ENCODE measurements at places on chromosomes 1 and 21.

- peak; percentile 91 for DNase-seq
These were observed 22.5 kb upstream of the SLC27A3 start for GRCh38 chr1:153752571-153753195.

- DNase-seq: no peak
These were observed 916.2 kb upstream of the B3GALT2 start for GRCh38 chr1:194102607-194103006.

DNA sequence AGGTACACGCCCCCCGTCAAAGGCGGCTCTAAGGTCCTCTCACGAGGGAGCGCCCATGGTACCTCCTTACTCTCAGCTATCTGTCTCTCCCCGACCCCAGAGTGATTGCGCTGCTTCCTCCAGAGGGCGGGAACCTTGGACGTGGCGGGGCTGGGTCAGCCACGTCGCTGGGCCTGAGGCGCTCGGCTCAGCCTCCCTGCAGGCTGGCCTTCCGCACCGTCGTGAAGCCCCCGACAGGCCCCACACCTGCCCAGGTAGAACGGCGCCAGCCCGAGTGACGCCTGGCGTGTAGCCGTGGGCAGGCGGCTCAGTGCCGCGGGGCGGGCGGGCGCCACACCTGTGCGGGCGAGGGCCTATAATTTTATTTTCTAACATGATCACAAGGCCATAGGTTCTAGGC is 122.2 kb upstream of the BEND5 start:
- DNase-seq: no peak

DNA sequence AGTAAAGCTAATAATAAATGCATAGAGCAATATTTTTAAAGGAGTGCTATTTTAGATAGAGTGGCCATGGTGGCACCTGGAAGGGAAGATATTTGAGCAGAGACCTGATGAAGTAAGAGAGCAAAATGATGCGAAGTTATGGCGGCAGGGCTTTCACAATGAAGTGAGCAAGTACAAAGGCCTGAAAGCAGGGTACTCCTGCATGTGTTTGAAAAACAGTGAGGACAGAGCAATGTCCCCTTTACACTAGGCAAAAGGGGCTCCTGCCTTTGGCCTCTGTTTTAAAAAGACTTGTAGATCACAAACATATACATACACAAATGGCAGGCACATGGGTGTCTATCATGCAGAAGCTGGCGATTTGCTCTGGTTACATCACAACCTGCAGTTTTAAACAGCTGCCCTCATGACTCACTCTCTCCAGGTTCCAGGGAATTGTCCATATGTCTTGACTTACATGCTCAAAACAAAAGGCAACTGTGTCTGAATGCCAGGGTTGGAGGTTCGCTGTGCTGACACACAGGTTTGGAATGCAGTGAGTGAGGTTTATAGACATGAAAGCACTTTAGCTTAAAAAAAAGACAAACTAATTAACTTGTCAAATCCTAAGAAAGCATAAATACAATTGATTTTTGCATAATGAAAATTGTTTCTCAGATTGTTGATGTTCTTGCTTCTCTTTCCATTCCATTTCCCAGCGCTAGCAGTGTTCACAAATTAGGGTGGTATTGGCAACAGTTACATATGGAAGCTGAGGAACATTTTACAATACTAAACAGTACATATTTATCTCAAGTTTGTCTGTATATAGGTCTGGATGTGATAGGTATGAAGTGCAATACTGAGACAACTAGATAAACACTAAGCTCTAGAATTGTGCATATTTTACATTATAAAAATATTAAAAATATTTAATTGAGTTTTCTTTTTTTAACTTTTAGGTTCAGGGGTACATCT is 313.9 kb downstream of the BARHL2 start:
- peak; percentile 84 for DNase-seq

- no peak for DNase-seq
These were observed 24.7 kb upstream of the LRRN2 start for GRCh38 chr1:204709960-204710912.

DNA sequence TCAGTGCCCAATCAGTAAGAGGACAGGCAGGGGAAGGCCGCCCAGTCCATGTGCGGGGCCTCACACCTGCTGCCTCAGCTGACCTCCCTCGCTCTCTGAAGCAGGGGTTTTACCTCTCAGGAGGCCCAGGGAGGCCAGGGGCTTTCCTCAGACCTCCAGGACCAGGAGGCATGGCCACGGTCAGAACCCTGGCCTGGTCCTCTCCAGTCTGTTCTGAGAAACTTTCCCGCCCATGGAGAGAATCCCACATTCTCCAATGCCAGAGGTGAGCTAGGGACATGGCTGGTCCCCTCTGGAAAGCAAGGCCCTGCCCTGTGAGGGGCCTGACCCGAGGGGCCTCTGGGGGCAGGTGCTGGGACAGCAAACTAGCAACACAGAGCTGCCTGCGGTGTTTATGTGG is 68.2 kb downstream of the DMRTB1 start:
- no peak for DNase-seq

- no peak for DNase-seq
These were observed 1341.7 kb downstream of the PLA2G4A start for GRCh38 chr1:188170411-188170810.

DNA sequence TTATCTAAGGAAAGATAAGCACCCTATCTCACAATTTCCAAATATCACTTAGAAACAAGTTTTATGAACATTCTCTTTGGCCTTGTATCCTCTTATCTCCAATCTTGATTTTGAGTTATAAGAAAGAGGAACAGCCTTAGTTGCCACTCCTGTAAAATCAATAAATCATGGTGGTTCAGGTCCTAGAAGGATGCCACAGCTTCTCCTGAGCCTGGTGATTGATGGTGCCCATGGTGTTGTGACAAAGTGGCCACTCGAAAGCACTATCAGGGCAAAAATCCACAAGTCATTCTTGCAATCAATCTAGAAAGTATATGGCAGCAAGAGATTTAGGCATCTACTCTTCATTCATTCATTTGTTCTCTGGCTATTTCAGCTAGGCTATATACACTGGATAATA is 27.8 kb downstream of the GBP6 start:
- no peak for DNase-seq

DNA sequence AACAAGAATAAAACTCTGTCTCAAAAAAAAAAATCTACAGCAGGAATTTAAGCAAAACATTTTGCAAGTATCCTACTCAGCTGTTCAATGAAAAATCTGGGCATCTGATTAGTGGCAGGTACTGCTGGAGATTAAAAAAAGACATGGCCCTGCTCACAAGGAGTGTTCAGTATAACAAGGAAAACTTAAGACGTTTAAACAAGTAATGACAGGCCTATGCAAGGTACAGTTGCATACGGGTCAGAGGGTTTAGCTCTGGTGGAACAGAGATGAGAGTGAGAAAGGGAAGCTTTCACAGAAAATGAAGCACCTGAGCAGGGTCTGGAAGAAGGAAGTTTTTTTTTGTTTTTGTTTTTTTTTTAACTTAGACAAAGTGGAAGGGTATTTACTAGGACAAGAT is 23.0 kb downstream of the SNRNP40 start:
- no peak for DNase-seq

DNA sequence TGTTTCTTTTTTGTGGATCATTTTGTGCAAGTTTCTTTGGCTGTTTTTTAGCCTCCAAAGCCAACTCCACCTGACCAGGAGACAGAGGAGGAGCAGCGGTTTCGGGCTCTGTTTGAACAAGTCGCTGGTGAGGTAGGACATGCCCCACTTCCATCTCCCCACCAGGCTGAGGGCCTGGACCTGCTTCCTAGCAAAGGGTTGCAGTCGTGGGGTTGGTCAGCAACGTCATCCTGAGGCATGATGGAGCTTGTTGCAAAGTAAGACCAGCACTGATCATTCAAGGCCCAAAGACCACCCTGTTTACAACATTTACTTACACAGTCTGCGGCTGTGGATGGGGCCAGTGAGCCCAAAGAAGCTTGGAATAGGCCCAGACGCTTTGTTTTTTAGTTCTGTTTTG is 40.3 kb downstream of the CAPN9 start:
- no peak for DNase-seq

GRCh38 chr1:164609089-164609488 is 50.1 kb downstream of the PBX1 start:
- DNase-seq: no peak

GRCh38 chr1:111792249-111792648 is 36.5 kb downstream of the DDX20 start:
- no peak for DNase-seq

GRCh38 chr1:187264995-187265602 is 436.4 kb downstream of the PLA2G4A start:
- peak; percentile 86 for DNase-seq

DNA sequence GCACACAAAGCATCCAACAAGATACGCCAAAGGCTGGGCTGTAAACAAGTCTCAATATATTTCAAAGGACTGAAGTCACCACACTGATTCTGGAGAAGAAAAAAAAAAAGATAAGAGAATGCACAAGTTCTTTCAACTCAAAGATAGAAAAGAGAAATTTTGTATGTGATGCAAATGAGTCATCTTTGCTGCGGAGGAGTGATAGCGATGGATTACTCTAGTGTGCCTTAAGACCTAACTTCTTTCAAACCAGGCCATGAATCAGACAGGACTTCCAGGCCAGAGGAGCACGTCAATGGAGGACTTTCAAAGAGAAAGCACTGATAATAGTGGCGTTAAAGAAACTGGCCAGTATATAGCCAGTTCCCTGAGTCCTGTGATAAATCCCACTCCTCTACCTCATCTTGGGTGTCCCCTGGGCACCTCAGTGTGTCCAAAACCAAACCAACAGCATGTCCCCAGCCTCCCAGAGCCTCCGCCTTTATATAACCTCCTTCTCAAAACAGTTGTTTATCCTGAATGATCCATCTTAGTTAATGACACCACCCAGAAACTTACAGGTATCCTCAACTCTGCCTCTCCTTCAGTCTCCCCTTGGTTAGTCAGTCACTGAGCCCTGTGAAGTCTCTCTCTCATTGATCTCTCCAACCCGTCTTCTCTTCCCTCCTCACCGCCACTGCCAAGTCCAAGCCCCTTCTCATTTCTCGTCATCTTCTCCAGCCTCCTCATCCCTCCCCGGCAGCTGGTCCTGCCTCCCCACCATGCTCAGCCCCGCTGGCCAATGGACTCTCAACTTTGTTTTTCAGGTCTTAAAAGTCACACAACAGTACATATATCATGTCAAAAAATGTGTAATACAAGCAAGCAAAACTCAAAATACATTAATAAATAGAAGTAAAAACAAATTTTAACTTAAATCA is 47.2 kb upstream of the IFFO2 start:
- no peak for DNase-seq

DNA sequence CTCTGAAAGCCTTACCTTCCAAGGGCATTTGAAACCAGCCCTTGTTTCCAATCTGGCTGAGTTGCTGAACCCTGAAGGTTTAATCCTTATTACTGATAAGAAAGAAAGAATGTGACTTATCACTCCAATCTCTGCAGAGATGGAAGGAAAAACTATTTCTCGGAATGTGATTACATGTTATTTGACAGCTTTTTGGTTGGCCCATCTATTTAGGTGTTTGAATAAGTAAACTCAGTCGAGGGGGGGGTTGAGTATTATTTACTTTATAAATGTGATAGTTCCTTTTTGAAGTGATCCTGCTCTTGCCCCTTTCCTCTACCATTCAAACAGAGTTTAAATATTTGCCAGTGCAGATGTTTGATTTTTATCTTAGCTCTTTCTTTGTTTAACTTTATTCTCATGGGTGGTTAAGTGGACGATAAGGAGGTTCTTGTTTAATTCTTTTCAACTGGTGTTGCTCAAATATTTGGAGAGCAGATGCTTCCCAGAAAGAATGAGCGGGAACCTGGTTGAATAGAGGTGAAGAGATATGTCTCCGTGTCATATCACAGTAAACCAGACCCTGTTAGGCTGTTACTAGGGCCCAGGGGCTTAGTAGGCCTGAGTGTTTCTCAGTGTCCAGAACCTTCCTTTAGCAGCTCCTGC is 126.1 kb downstream of the CACHD1 start:
- DNase-seq: no peak

DNA sequence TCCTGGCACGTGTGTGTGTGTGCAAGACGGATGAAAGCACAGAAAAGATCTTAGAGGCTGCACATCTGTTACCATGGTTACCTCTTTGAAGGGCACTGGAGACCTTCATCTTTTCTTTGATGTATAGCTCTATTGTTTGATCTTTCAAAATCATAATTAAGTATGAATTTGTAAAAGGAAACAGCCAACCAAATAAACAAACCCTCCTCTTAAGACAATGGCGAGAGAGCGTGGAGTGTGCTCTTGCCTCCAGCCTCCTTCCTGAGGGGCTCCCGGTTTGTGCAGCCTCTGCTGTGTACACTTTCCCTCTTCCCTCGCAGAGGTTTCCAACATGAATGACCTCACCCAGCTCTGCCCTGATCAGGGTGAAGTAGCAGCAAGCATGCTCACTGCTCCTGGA is 27.9 kb downstream of the CACNA1S start:
- DNase-seq: no peak

Data from HCEC 1CT (cell line).